ENCODE measurements at places on chromosomes 13 and 19.

GRCh38 chr19:47716270-47716937 is 3.2 kb downstream of the EHD2 start:
- no peak for DNase-seq

DNA sequence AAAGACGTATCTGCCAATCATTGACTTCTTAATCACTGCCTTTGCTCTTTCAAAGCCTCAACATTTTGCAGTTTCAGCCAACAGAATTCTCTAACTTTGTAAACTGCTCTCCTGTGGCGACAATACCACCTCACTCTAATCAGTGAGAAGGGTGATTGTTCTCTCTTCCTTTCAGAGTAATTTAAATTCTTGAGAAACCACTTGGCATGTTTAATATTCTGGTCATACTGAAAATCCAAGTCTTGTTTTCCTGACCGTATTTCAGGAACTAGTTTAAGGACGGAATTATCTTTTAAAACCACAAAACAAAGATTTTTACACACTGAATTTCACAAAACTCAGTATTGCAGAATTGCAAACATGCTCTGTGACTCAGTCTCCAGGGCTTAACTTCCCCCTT is 5.2 kb upstream of the CDC16 start:
- no peak for DNase-seq

GRCh38 chr19:2164020-2164998 is 576 bp downstream of the DOT1L start:
- DNase-seq: no peak

DNA sequence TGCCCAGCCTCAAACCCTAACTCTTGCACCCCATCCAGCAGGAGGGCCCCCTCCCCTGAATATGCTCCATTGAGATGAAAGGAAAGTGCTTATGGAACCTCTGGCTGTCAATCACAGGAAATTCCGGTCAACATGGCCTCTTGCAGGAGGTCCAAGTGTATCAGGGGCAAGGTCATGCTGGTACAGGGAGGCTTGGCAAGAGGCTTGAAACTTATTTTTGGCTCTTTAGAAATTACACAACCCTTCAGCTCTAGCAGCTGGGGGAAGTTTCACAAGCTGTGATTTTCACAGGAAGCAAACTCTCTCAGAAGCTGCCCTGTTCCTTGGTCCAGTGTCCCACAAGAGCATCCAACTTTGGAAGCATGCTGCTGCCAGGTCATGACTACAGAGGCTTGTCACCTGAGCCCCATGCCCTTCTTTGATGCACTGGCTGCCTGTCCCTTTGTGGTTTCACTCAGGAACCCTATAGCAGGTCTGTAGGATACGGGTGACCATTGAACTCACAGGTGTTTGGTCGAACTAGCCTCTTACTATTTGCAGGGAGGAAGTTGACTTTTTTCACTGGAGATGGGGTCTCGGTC is 8.4 kb downstream of the ASF1B start:
- DNase-seq: no peak

GRCh38 chr13:27476943-27477703 is 26.8 kb upstream of the MTIF3 start:
- DNase-seq: peak; percentile 55

DNA sequence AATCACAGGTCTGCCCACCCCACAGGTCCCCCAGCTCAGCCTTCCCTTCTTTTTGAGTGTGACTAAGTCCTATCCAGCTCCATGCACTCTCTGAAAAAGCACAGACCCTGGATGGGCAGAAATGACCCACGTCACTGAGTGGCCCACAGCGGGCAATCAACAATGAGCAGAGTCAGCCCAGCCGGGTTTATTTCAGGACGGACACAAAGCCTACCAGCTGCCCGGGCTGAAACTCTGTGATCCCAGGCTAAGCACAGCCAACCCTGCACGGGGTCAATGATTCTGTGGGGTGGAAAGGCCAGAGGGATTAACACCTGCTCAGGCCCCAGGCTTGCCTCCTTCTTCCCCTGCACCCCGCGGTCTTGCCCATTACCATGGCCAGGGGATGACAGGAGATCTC is 8.4 kb downstream of the NAPA start:
- DNase-seq: no peak

GRCh38 chr19:29467824-29468401 is 57.9 kb upstream of the VSTM2B start:
- DNase-seq: no peak

- DNase-seq: no peak
These were observed 51.5 kb upstream of the WDFY2 start for GRCh38 chr13:51532736-51533197.

DNA sequence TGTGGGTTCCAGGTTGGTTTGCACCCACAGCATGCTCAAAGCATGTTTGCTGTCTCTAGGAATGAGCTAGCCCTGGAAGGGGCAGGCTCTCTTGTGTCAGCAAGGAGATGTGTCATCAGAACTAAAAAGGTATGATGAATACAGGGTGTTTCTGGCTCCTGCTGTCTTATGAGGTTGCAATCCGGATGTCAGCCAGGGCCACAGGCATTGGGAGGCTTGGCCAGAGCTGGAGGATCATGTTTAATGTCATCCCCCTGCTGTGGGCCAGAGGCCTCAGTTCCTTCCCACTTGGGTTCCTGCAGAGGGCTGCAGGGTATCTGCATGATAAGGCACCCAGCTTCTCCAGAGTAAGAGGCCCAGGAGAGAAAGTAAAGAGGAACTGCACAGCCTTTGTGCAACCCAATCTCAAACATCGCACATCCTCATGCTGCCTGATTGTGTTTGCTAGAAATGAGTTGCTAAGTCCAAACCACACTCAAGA is 193.6 kb downstream of the COL4A1 start:
- DNase-seq: no peak

DNA sequence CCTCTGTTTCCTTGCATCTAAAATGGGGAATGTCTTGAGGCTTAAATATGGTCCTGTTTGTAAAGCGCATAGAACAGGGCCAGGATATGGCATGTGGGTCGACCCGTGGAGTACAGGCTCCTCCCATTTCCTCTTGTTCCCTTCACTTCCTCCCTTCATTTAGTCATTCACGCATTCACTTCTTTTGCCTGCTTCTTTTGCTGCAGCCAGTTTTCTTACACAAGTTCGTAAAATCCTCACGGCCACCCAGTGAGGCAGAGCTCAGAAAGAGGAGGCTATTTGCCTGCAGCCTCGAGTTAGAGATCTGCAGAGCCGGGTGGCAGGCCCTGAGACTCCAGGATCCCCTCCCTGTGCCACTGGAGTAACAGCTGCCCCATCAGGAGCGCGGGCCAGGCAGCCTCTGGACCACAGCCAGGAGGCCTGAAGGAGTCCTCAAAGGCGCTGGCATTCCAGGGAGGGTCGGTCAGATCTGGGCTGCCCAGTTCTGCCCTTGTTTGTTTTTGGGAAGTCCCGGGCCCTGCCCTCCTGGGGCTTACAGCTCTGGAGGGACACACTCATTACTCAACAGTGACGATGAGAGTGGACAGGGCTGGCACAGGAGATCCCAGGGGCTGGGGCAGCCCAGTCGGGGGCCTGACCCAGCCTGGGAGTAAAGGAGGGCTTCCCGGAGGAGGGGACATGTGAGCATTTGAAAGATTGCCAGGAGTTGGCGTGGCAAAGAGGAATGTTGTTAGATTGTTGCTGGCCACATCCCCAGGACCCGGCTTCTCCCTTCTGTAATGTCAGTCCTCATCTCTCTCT is 4.6 kb downstream of the PPP5C start:
- DNase-seq: no peak

- DNase-seq: no peak
These were observed 11.5 kb downstream of the MARK4 start for GRCh38 chr19:45262570-45262969.

GRCh38 chr19:11538232-11539036 is at the start of gene CNN1:
CNN1 (plus strand) TSS chr19:11538851; CDS start chr19:11538928, 77 bp downstream.
- DNase-seq: no peak

DNA sequence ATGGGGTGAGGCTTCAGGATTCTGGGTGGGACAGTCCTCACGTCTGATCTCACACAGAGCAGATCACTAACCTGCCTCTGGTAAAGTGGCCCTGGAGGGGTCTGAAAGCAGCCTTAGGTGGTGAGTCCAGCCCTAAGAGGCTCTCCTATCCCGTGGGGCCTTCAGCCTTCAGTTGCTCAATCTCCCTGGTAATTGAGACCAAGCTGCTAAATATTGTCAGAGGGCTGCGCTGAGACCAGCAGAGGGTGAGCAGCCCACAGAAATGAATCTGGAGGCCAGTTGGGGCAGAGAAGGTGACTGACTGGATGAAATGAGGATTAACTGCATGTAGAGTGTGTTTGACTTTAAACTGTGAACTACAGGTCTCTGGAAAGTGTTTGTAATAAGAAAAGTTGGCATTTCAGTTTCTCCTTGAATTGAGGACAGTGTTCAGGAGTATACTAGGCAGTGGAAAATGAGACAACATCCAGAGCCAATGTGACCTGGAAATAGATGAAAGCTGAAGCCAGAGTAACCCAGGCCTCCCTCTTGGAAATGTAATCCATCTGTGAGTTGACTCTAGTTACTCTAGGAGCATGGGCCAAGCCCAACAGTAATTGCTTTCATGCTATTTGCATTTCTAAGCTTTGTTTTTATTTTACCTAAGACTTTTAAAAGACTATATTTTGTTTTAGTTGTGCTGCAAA is 14.3 kb upstream of the HSPH1 start:
- no peak for DNase-seq

DNA sequence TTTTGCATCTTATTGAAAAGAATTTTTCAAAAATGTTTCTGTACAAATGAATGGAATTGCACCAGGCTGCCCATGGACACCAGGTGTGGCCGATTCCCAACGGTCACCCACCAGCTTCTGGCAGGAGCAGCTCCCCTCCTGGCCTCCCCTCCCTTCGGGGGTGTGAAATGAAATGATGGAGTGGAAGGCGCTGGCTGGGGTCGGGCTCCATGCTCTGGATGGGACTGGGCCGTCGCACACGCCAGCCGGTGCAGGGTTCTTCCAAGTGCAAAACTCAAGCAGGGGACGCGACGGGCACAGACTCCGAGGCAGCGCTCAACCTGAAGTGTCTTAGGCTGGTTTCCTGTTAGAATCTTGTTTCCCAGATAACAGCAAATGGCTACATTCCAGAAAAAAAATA is 21.9 kb downstream of the C19orf44 start:
- no peak for DNase-seq

DNA sequence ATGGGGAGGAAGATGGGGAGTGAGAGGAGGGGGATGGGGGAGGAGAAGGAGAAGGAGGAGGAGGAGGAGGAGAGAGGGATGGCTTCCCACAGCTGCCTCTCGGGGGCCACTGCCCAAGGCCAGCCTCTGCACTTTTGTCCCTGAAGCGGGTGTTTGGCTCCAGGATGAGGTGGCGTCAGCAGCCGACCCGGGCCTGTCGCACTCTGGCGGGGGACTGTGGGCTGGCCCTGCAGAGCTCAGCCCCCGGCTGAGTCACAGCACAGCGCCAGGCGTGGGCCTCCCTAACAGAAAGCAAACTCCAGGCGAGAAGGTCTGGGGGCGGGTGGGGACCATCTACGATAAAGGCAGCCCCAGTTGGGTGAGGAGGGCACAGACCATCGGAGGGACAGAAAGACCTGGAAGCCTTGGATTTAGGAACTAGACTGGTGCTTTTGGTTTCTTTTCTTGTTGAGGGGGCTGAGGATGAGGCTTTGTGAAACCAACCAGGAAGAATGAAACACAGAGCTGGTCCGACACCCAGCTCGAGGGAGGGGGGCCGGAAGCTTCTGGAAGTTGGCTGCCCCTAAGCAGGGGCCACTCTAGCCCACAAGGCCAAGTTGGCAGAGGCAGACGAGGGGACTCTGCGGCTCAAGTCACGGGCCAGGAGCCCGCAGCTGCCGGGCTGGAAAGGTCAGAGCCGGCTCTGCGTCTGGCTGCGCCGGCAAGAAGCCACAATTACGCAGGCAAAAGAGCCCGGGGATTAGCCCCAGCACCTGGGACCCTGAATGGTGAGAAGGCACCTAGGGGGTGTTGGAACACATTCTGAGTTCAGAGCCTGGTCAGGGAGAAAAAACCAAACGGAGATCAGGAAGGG is 18.2 kb downstream of the LSM4 start:
- DNase-seq: peak; percentile 89

DNA sequence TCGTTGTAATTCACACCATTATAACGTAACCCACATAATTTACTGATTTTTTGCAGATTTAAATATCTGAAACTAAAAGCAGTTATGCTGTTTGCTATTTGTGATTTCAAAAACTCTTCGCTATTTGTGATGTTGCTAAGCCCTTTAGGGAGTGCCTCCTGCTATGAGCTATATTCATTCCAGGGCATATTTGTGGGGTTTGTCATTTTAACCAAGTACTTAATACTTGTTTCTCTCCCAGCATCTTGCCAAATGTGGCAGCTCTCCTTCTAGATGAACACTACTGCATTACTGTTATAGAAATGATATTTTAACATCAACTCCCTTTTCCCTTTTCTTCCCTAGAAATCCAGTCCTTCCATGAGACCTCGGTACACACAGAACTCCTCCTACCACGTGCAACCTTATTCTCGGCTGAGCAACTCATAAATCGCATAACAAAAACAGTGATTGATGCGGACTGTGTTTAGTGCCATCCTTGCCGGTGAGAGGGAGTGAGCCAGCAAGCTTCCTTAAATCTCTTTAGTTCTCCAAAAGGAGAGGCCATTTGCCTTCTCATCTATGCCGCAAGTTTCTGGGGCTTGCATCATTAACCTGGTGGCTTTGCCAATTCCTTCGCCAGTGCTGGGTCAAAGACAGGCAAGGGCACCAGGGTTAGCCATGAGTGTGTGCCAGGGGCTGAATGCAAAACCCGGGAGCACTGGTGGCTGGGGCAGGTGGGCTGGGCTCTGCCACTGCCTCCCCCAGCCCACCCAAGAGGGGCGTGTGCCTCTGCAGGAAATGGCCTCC is 33.4 kb downstream of the RFX2 start:
- no peak for DNase-seq

DNA sequence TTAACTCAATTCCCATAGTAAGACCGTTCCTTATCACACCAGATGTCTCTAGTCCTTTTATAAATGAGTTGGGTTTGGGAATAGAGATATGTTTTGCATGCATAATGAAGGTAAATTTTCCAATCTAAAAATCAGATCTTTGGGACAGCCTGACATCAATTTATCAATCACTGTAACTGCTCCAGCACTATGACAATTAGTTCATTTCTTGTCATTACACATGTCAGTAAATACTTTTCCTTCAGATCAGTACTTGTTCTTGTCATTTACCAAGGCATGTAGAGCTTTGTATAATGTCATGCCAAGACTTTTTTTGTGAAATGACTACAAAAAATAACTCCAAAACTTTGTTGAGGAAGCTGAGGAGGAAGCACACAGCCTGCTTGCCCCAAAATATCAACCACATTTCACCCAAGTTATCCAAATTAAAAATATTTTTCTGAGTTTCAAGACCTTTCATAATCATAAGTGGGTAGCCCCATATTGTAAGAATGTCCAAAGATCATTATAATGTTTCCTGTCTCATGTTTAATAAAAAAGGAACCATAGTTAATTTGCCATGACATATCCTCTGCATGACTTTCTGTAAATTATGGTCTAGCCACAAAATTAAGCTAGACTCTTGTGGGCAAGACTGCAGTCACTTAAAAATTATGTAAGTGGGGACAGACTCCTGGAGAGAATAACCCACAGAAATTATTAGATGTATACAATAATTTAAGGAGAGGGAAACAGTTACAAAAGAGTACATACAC is 586.8 kb downstream of the TBC1D4 start:
- DNase-seq: no peak

DNA sequence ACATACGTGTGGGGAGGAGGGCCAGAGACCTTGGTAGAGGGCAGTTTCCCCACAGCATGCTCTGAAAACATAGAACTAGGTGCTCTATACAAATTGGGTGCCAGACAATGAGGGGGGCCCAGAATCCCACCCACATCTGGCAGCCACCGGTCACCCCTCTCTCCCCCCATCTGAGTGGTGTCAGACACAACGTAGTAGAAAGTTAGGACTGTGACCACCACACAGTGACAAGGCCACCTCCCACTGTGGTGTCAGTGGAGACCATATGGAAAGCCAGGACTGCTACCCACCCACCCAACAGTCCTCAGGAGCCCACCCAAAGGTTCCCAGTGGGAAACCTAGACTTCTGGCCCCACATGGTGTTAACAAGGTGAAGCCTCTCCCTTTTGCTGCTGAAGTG is 2.1 kb upstream of the ATP4B start:
- DNase-seq: no peak

Measured in B cell (primary cell).